ENCODE measurements at places on chromosomes 16 and 17.

DNA sequence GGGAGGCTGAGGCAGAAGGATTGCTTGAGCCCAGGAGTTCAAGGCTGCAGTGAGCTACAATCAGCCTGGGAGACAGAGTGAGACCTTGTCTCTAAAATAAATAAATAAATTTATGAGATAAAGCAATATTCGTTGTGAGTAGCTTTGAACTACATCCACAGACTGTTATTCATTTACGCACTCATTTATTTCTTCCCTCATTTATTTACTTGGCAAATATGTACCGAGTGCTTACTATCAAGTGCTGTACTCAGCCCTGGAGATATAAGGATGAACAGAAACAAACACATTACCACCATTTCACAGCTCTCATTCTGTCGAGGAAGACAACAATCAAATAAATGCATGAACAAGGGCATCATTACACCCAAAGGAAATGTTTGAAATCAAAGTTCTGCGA, 24.7 kb upstream of the UMOD start:
- no peak overlapping the region for H3K4me3 ChIP-seq
- no peaks in the 10 kb centered on the region for H3K36me3 ChIP-seq
- H3K4me1 ChIP-seq = no peaks in the 10 kb centered on the region
- no peaks in the 10 kb centered on the region for H3K27me3 ChIP-seq
- no peak for DNase-seq
- H3K27ac ChIP-seq = no peak overlapping the region

- H3K27ac ChIP-seq = peak overlapping the region; percentile 61
- no peak overlapping the region for H3K4me3 ChIP-seq
- H3K4me1 ChIP-seq = peaks cover 2% of the 10 kb centered on the region
- peaks cover 26% of the 10 kb centered on the region for H3K36me3 ChIP-seq
These were observed 6.4 kb downstream of the ZNF764 start for GRCh38 chr16:30551781-30552180.

DNA sequence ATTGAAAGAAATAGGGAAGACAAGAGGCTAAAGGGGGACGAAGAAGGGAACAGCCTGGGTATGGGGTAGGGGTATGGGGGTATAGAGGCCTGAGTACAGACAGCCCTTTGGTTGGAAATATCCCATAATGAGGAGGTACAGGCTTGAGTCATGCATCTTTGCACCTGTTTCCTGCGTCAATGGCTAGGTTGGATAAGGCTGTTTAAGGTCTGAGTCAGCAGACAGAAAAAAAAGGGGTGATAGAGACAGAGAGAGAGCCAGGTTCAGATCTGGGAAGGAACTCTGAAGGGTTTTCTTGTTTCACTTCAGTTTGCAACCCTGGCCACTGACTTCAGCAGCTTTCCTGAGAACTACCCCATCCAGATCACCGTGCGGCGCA, 8.5 kb downstream of the FNDC8 start:
- no peaks in the 10 kb centered on the region for H3K27me3 ChIP-seq
- H3K4me1 ChIP-seq = peaks cover 8% of the 10 kb centered on the region
- no peak overlapping the region for H3K27ac ChIP-seq
- no peak overlapping the region for H3K4me3 ChIP-seq
- H3K36me3 ChIP-seq = peaks cover 36% of the 10 kb centered on the region

DNA sequence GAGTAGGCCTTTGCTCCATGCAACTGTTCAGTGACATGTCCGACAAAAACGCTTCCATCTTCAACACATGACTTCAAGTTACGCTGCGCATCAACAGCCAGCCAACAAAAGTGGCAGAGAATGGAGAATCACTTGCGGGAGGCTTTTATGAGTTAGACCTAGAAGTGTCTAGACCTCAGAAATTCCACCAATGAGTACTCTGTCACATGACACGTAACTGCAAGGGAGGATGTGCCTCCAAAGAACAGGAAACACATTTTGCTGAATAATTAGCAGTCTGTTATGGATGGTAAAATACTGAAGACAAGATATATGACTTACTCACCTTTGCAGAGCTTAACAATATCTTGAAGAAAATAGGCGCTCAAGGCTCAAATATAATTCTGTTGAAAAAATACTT, 62.1 kb downstream of the MYO1D start:
- H3K36me3 ChIP-seq = no peaks in the 10 kb centered on the region
- H3K4me1 ChIP-seq = no peaks in the 10 kb centered on the region
- DNase-seq = no peak
- no peak overlapping the region for H3K4me3 ChIP-seq

GRCh38 chr17:79991924-79992648, 43.6 kb downstream of the TBC1D16 start:
- H3K4me1 ChIP-seq = peaks cover 37% of the 10 kb centered on the region
- DNase-seq = no peak
- H3K4me3 ChIP-seq = peak overlapping the region; percentile 39
- no peak overlapping the region for H3K27ac ChIP-seq
- no peaks in the 10 kb centered on the region for H3K36me3 ChIP-seq
- H3K27me3 ChIP-seq = no peaks in the 10 kb centered on the region

All from upper lobe of right lung (tissue), 1 donor.